A673 (cell line): ENCODE measurements at places on chromosomes 4 and X.

DNA sequence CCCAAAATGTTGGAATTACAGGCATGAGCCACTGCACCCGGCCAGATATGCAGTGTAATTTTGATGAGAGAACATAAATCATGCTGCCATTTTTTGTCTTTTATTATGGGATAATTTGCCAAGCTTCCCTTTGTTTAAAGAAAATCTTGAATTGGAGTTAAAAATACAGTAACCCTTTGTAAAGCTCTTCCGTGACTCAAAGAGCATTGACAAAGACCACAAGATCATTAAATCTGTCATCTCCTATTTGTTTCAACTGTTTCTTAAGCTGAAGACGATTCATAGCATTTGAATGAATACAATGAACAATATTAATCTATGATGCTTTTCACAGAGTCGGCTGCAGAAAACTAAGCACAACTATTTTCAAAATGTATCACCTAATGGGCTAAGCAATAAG, 132.6 kb downstream of the ANAPC4 start:
- peak; percentile 17 for DNase-seq

DNA sequence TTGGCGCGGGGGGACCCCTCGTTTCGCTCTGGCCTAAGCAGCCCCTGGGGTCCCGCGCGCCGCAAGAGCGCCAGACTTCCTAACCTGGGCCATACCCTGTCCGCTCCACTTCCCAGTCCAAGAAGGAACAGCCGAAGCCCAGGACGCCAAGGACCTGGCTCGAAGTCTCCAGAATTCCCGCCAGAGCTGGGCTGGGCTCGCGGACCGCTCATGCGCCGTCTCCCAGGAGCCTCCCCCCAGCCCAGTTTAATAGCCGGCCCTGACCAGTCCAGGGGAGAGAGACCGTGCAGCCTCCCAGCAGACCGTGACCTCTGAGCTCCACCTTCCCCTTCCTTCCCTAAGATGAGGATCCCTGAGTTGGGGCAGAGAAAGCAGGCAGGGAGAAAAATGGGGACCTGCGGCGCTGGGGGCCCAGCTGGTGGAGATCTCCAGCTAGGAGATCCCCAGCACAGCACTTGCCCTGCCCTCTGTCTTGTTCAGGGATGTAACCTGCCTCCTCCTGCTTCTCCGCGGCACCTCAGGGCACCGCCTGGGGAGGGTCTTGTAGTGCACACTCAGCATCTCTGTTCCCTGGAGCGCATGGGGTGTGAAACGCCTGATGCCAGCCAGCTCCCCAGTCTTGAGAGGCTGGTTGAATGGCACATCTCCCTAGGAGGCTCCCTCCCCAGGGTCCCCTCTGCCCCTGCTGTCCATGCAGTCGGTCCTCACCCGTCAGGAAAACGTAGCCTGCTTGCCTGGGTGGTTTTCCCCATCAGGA, 1.2 kb upstream of the LETM1 start:
- no peak for DNase-seq

DNA sequence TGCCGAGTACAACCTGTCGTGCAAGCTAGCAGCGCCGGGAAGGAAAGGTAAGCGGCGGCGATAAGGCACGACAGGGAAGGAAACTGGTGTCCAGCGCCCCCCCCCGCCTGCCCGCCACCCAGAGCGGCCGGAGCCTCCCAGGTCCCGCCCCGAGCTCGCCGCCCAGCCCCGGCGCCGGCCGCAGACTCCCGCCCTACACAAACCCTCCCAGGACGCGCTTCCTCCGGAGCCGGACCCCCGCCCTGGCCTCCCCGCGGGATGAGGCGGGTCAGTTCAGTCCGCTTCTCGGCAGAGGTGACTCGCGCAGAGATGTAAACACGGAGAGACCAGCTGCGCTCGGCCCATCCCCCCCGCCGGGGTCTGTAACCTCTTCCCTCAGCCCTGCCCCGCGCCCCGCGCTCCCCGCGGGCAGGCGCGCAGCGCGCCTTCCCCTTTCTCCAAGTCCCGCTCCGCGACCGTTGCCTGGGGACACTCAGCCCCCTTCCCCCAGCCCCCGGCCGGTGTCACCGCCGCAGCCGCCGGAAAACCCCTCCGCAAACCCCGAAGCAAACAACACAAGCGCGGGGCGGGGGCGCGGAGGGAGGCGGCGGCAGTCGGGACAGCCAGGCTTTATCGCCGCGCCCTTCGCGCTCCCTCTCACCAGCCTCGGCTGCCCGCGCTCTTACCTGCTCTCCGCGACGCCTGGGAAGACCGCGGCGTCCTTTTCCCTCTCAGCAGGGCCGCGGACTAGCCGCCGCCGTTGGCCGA, 543 bp downstream of the ELF2 start:
- DNase-seq: peak; percentile 71

DNA sequence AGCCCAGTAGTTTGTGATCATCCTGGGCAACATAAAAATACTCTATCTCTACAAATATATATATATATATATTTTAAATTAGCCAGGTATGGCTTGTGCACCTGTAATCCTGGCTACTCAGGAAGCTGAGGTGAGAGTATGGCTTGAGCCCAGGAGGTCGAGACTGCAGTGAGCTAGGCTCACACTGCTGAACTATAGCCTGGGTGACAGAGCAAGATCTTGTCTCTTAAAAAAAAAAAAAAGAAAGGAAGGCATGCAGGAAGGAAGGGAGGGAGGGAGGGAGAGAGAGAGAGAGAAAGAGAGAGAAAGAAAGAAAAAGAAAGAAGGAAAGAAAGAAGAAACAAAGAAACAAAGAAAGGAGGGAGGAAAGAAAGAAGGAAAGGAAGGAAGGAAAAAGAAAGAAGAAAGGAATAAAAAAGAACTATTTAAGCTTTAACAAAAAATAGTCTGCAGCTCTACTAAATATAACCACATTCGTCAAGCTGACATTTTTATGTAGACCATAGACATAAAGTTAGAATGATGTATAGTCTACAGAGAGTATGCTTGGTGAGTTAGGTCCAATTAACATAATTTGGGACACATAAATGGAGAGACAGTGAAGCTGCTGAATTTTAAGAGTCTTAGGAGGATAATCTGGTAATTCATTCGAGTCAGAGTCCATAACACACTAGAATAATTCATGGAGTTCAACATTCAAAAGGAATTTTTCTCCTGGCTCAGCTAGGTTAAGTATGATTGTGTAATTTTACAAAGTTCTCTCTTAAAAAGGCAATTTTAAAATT, 111.9 kb downstream of the GLRA3 start:
- peak; percentile 60 for DNase-seq

DNA sequence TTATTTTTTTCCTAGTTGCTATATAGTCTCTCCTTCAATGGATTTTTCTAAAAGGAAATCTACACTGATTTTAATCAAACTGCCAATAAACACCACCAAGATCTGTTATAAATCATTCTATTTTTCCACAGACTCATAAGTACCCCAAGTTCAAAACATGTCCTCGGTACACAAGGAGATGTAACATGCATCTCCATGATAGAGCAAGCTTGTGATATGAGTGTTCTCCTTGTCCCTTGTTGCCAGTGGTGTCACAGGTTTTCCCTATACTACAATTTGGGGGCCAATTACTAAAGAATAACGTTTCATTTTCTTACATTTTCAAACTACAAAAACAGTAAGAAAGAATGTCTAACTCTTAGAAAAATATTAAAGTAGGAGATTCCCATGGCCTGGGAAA, 491 bp downstream of the ARHGEF6 start:
- no peak for DNase-seq

- DNase-seq: no peak
Observed at GRCh38 chrX:39616731-39617130, 481.0 kb downstream of the BCOR start.

GRCh38 chr4:22595684-22596083, 79.8 kb upstream of the ADGRA3 start:
- DNase-seq: peak; percentile 4

DNA sequence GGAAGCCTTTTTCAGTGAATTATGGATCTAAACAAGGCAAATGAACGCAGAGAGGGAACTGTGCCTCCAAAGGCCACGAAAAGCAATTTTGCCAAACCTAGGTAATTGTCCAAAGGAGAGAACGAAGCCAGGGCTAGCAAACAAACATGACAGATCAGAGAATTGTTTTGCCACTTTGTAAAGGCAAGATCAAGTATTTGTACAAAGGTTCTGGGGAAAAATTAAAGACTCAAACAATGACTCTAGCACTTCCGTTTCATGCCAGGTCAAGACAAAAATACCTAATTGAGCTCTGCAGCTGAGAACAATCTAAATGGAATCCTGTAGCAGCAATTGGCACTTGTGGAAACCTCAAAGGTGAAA, 8.5 kb downstream of the RBM47 start:
- no peak for DNase-seq

- DNase-seq: no peak
Observed at GRCh38 chr4:114562176-114562904, 36.3 kb upstream of the UGT8 start.

DNA sequence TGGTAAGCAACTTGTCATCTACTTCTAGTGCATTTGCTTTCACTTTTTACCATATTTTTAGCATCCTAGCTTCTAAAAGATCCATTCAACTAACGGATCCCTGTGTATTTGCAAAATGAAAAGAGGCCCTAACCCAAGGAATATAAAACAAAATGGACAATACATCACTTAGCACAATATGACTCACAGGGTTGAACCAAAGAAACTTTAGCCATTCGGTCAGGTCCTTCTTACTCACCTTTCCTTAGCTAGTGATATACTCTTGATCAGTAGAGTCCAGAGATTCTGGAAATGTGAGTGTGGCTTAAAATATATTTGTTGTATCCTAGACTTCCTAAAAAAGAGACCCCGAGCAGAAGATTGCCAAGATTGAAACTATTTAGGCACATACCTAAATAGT, 19.5 kb downstream of the TMPRSS11E start:
- no peak for DNase-seq

GRCh38 chr4:3215733-3216132, 33.2 kb upstream of the MSANTD1 start:
- DNase-seq: no peak

DNA sequence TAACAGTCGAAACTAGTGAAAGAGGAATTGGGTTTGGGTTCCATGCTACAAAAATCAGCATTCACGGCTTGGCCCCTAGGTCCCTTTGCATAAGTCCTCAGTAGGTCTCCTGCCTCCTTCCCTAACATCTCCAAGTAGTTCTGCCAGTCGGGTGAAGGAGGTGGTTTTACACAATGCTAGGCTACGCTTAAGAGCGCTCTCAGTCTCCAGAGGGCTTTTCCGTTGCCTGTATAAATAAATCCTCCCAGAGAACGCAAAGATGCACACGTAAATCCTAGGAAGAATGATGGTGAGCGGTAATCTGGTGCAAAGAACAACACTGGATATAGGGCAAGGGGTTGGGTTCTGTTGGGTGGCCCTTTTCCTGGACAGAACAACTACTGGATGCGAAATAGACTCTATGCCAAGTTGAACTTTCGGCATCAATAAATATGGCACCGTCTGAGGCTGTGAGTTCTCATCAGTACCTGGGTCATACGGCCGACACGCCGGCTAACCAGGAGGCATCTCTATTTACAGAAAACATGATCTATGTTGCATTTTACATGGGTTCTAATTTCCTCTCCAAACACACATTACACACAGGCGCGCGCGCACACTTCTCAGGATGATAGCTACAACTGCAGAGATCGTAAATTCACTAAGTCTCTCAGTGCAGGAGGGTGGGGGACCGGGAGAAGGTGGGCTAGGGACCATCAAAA, 1.3 kb downstream of the CAMK2D start:
- DNase-seq: peak; percentile 67

- DNase-seq: peak; percentile 84
Observed at GRCh38 chr4:165580351-165580905, 201.6 kb downstream of the CPE start.

- no peak for DNase-seq
Observed at GRCh38 chrX:119708936-119709335, 16.0 kb upstream of the SEPTIN6 start.

- DNase-seq: peak; percentile 62
Observed at GRCh38 chr4:19224820-19225219, 1026.9 kb upstream of the SLIT2 start.

- no peak for DNase-seq
Observed at GRCh38 chrX:11296051-11296450, 2.8 kb downstream of the AMELX start.

- DNase-seq: no peak
Observed at GRCh38 chr4:59341506-59341905, 1858.6 kb upstream of the ADGRL3 start.

GRCh38 chr4:184644553-184645307, 4.5 kb downstream of the CASP3 start:
- peak; percentile 83 for DNase-seq

DNA sequence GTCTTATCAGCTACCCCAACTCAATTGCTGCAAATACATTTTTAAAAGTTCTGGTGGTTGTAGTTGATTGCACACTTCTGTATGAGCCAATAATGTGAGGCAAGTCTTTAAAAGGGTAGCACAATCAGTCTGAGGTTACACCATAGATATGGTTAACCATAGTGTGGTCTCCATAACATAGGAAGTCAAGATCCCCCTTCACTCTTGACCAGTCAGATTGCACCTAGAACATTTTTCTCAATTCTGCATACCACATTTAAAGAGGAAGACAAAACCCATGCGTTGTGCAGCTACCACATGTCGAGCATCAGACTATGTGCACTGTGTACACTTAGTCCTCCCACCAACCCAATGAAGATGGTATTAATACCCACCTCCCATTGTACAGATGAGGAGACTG, 26.5 kb upstream of the CYBB start:
- DNase-seq: no peak

DNA sequence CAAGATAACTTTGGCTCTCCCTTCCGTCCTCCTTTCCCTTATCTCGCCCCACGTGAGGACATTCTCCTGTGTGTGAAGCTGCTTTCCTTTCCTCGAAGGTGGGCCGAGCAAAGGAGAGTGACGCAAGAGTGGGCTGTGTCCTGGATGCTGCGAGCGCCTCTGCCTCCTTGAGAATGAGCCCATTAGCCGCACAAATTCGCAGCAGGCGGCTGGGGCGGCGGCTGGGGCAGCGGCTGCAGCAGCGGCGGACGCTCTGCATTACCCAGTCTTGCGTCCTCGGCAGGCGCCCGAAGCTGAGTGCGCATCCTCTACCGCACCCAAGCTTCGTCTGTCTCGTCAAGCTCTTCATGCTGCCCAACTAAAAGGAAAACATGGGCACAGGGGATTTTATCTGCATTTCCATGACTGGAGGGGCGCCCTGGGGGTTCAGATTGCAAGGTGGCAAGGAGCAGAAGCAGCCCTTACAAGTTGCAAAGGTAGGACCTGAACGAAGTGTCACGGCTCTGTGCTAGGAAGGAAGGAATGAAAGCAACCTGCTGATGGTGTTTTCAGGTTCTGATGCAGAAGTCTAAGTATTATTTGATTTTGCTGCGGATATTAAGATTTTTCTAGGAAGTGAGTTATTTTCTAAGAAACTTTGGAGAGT, at the start of gene SYNPO2:
TSS of gene SYNPO2 (plus strand) at position 189 of the 646 bp plus-strand sequence. CDS start at position 372, 183 bp downstream.
- DNase-seq: peak; percentile 81

DNA sequence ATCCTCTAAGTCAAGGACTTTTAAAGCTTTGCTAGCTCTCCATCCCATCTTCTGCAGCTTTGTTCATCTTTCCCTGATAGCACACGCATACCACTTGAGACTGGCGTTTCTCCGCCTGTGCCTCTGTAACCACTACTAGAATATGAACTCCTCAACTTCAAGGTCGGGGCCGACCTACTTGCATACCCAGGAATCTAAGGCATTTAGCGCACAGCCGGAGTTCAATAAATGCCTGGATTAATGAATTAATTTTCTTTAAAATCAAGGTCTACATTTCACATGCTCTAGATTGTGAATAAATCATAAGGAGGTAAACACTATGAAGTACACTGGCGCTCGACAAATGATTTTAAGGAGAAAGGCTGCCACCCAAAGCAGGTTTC, 89.3 kb downstream of the HNRNPD start:
- DNase-seq: no peak

GRCh38 chr4:42955746-42956505, 63.4 kb downstream of the GRXCR1 start:
- no peak for DNase-seq

- DNase-seq: no peak
Observed at GRCh38 chrX:11363069-11363594, 69.9 kb downstream of the AMELX start.

GRCh38 chr4:54440394-54441136, 211.5 kb downstream of the PDGFRA start:
- peak; percentile 45 for DNase-seq
